AG09309 (cell line): ENCODE measurements at places on chromosomes 3 and 15.

DNA sequence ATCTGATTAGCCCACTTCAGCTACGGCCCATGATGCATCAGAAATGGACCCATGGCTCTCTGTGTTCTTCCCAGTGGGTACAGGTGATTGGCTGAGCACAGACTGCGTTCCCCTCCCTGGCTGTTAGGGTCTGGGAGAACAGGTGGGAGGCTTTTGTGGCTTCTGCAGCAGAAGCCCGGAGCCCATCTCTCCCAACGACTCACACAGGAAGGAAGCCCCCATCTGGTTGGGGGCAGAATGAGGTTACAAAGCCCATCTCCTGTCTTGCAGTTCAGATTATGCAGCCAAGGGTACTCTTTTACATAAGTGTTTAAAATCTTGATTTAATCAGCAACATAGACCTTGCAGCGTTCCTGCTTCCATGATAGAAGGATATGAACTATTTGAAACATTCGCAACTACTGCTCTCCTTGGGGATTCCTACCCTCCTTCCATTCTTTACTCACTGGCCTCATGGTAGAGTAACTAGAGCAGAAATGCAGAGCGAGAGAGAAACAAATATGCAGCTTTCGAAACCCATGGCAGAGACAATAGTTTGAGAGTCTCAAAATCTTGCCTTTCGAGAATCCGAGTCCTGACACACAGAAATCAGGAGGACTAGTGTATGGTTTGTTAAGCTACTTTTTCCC, 291.3 kb downstream of the TLE3 start:
- no peak for DNase-seq

- no peak for DNase-seq
These were observed 63.1 kb upstream of the TBC1D5 start for GRCh38 chr3:17805461-17805940.

GRCh38 chr3:140250945-140251344, 316.0 kb downstream of the CLSTN2 start:
- no peak for DNase-seq

GRCh38 chr15:72509484-72509883, 35.4 kb downstream of the ARIH1 start:
- no peak for DNase-seq
